Choroid plexus epithelial cell (primary cell): ENCODE measurements at places on chromosomes 5 and 9.

- DNase-seq = peak; percentile 62
Measured at GRCh38 chr9:35616681-35617459, 1.3 kb downstream of the CD72 start.

DNA sequence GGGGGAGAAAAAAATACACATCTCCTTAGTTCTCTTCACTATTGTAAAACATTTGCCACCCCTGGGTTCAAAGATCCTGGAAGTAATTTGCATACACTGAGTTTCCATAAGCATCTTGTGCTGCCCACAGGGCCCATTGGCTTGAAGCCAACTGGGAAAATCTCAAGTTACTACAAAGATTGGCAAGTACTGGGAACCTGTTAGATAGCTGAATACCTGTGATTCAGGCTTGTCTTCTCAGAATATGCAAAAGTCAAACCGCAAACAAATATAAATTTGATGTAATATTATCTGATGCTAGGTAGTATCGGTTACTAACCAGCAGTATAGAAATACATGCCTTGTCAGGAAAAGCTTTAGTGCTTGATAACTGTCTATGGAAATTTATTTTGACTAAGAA is 156.9 kb upstream of the FST start:
- no peak for DNase-seq

- no peak for DNase-seq
Measured at GRCh38 chr9:73202980-73203379, 51.3 kb downstream of the ANXA1 start.

GRCh38 chr5:96880444-96881164 is 4.3 kb downstream of the ERAP2 start:
- DNase-seq = peak; percentile 55

DNA sequence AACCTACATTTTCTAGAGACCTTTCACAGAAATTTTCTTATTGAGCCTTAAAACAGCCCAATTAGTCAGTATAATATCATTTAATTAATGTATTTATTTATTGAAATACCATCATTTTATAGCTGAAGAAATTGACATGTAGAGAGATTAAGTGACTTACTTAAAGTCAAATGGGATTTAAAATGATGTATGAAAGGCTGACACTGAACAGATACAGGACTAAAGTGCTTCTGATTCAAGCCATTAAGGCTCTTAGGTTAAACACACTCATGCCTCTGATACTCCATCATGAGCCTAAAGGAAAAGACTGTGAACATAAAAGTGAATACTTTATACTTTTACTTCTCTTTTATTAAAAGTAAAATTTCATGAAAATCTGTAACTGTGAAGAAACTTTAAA is 12.8 kb downstream of the C9orf72 start:
- no peak for DNase-seq

DNA sequence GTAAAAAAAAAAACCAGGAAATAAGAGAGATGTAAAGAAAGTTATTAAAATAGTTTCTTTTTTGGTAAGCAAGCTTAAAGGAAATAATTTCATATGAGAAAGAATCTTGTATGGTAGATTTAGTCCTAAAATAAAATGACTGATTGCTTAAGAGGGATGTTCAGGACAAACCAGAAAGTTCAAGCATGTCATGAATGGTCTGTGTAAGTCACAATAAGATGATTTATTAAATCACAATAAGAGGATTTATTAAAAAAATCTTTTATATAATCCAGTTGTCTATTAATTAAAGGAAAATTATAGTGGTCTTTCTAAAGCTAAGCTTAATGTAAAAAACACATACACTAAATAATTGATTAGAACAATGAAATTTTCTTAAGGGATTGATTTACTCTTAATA is 91.8 kb upstream of the OR13F1 start:
- peak; percentile 1 for DNase-seq

- DNase-seq = peak; percentile 63
Measured at GRCh38 chr5:180618829-180619562, 27.7 kb upstream of the SCGB3A1 start.

GRCh38 chr9:135144581-135145170 is 57.2 kb downstream of the OLFM1 start:
- DNase-seq = no peak

GRCh38 chr5:3139499-3139931 is 388.0 kb upstream of the IRX2 start:
- DNase-seq = no peak

GRCh38 chr9:90141723-90142122 is 500.9 kb downstream of the DIRAS2 start:
- peak; percentile 52 for DNase-seq

DNA sequence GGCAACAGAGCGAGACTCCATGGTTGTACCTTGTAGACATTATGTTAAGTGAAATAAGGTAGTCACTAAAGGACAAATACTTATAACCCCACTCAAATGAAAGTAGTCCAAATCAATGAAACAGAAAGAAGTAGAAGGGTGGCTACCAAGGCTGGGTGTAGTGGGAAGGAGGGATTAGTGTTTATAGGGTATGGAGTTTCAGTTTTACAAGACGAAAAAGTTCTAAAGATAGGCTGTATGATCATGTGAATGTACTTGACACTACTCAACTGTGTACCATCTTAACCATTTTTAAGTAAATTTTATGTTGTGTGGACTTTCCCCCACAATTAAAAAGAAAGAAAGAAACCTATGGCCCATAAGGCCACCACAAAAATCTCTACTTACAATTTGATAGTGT is 32.2 kb downstream of the ALDH7A1 start:
- no peak for DNase-seq

GRCh38 chr9:118295413-118295812 is 591.2 kb downstream of the TLR4 start:
- DNase-seq = no peak

- no peak for DNase-seq
Measured at GRCh38 chr9:25709941-25710340, 31.7 kb upstream of the TUSC1 start.

DNA sequence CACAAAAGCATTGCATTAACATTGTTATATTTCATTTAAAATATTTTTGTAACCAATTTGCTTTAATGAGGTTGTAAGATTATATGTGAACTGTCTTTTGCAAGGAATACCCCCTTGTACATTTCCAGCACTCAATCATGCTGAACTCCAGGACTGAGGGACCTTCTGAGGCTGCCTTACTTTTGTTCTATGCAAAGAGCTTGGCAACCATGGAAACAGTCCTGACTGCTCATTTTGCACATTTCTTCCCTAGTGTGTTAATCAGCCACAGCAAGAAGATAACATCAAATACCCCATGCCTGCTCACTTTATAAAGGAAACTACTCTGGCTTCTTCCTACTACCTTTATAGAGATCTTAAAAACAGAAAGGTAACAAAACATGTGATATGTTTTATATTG is 355.6 kb upstream of the IZUMO3 start:
- no peak for DNase-seq

DNA sequence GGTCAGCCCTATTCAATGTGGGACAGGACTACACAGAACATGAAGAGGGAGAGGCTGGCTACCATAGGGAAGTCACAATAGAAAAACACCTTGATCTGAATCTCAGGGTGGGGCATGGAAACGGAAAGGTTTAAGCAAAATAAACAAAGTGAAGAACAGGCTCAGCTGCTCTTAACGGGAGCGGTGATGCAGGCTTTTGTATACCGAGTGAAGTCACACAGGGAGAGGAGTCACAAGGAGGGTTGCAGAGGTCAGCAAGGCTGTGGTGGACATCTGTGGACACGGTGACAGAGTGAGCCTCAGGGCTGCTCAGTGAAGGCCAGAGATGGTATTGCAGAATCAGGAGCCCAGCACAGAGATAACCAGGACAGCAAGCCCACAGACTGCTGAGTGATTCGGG is 30.6 kb upstream of the SEMA4D start:
- no peak for DNase-seq

- DNase-seq = no peak
Measured at GRCh38 chr9:138102246-138103051, 224.9 kb downstream of the CACNA1B start.

DNA sequence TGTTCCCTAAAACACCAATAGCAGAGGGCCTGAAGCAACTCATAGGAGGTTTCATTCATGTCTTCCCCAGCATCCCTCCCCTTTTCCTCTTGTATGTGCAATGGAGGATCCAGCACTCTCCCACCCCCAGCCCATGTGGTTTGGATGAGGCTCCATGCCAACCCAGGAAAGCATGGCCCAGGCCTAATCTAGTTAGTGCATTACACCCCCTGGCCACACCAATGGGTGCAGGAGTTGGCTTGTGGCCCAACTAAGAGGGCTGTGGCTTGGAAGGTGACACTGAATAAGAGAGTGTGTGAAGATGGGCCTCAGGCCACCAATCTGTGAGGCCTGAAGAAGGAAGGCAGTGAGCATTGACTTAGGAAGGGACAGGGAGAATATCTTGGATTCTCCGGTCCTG is 70.8 kb upstream of the SMIM23 start:
- no peak for DNase-seq

DNA sequence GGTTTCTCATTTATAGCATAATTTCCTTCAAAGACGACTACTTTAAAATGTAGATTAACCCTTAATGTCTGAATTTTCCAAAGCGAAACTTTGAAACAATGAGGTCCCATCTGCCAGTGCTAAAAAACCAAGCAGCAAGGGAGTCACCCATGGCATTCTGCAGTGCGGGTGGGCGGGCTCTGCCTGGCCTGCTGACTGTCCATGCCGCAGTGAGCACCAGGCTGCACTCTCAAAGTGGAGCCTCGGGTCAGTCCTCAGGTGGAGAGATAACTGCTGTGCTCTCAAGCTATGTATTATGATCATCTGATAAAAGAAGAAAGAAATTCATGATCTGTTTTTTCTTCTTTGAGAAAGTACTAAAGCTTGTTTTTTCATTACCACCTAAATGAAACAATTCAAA is 581.6 kb downstream of the CETN3 start:
- DNase-seq = no peak

- DNase-seq = peak; percentile 78
Measured at GRCh38 chr5:141992349-141992963, 20.4 kb downstream of the GNPDA1 start.

GRCh38 chr9:20940447-20941173 is 90.8 kb downstream of the HACD4 start:
- DNase-seq = no peak

DNA sequence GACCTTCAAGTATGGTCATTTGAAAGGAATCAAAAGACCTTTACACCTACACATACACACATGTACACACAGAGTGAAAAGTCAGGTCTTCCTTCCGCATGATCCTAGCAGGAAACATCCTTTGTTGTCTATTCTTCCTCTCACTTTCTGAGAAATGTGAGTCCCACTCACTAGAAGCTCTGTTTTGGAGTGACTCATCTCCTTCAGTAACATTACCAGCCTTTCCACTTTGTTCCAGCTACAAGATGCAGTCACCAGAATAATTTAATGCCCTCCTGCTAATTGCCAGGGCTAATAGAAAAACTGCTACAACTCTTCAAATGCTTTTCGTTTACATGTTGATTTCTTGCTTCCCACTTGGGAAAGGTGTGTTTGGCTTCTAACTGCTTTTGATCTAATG is 417.3 kb downstream of the RASEF start:
- peak; percentile 6 for DNase-seq

- no peak for DNase-seq
Measured at GRCh38 chr5:146917931-146918330, 39.4 kb upstream of the PPP2R2B start.

- DNase-seq = peak; percentile 94
Measured at GRCh38 chr5:173123416-173123815, 20.9 kb upstream of the BNIP1 start.
